Activated CD8-positive, alpha-beta memory T cell treated with anti-CD3 and anti-CD28 coated beads, Interleukin-2, amount 10 ng/mL, durations not matched to agents 7 days and 5 days (primary cell): ENCODE measurements at places on chromosomes 3 and 15. TPM values are rescaled to one million over a fixed set of nuclear protein-coding genes. Genes with fewer than 3 reads are reported as not detected.

GRCh38 chr15:51932161-51932560, 39.4 kb downstream of the LEO1 start:
- peaks cover 21% of the 10 kb centered on the region for H3K4me1 ChIP-seq
- no peak for DNase-seq
- H3K27ac ChIP-seq, result no peak overlapping the region
- no peak overlapping the region for H3K4me3 ChIP-seq
- no peaks in the 10 kb centered on the region for H3K27me3 ChIP-seq

DNA sequence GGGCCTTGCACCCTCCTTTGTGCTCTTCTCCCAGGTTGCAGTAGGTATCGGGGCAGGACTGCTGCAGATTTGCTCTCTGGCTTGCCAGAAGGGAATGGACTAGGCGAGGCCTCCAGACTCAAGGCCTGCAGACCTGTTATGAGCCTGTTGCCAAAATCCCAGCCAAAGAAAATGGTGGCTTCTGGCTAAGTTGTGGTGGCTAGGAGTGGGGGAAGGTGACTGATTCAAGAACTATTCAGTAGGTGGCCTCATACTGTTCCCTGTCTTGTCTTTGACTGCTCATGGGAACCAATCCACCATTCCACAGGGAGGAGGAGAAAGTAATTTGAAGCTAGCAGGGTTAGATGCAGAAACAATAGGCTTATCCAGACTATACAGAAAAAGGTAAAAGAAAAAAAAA, 380.4 kb upstream of the PROK2 start:
- no peaks in the 10 kb centered on the region for H3K27me3 ChIP-seq
- no peak for DNase-seq
- no peaks in the 10 kb centered on the region for H3K4me1 ChIP-seq
- no peaks in the 10 kb centered on the region for H3K36me3 ChIP-seq
- H3K27ac ChIP-seq, result no peak overlapping the region

- no peak for DNase-seq
- peaks cover 8% of the 10 kb centered on the region for H3K4me1 ChIP-seq
- H3K4me3 ChIP-seq, result no peak overlapping the region
These were observed 157.7 kb downstream of the RPLP1 start for GRCh38 chr15:69610277-69610676.

- H3K27ac ChIP-seq, result no peak overlapping the region
- H3K27me3 ChIP-seq, result no peaks in the 10 kb centered on the region
- DNase-seq, result no peak
- no peaks in the 10 kb centered on the region for H3K36me3 ChIP-seq
These were observed 41.5 kb downstream of the STRIT1 start for GRCh38 chr3:155252021-155252420.

- H3K4me3 ChIP-seq, result no peak overlapping the region
- peaks cover 65% of the 10 kb centered on the region for H3K36me3 ChIP-seq
- H3K27ac ChIP-seq, result peak overlapping the region; percentile 35
- no peaks in the 10 kb centered on the region for H3K27me3 ChIP-seq
These were observed 36.5 kb downstream of the FAM98B start for GRCh38 chr15:38490242-38490922.

DNA sequence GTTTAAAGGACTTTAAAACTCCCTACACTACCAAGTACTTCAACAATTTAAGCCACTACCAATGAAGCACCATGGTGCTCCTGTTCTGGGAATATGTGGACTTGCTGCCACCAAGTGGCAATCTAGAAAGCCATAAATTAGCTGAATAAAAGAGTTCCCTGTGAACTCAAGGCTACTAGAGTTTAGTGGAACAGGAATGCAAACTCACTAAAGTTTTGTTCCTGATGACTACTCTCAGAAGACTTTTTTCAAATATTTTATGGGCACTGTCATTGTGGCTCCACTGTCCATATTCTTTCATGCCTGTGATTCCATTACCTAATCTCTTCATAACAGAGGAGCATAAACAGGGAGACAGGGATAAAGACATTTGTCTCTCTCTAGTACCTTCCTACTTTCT, 63.9 kb downstream of the TMCC1 start:
- H3K27me3 ChIP-seq, result no peaks in the 10 kb centered on the region
- peak; percentile 43 for DNase-seq
- H3K36me3 ChIP-seq, result no peaks in the 10 kb centered on the region
- H3K4me3 ChIP-seq, result no peak overlapping the region
- H3K4me1 ChIP-seq, result peaks cover 18% of the 10 kb centered on the region
- no peak overlapping the region for H3K27ac ChIP-seq

ETV5 gene
- total RNA-seq, result 0.47 TPM

AQP9 gene
- total RNA-seq, result not detected

MUC20 gene
- 1.9 TPM for total RNA-seq

SEMA6D gene
- not detected for total RNA-seq

ZBTB47 gene
- total RNA-seq, result 0.56 TPM
